Kidney glomerular epithelial cell (primary cell): ENCODE measurements at places on chromosomes 1 and 21.

DNA sequence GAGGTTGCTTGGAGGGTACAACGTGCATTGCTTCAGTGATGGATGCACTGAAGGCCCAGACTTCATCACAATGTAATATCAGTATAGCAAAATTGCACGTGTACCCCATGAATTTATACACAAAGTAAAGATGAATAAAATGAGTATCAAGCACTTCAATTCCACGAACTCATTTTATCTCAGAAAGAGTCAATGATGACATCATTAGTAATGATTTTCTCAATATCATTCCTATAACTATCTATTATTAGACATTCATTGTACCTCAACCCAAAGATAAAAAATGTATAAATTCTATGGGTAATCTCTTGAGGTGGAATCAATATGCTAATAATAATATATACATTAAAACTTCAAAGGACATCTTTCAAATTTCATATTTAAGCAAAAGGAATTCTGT lies 208.4 kb downstream of the COL11A1 start:
- DNase-seq: no peak

DNA sequence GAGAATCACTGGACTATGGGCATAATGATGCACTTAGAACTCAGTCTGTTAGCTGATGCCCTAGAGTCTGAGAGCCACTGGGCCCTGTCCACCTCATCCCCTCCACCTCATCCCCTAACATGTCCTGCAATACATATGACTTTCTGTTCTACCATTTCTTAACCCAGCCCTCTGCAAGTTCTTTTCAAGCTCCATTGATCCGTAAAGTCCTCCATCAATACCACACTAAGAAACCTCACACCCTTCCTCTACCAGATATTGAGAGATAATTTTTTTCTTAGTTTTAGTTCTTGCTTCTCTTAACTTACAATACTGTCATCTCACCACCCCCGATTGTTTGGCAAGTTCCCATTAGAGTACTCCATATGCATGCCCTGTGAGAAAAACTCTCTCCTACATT lies 22.1 kb downstream of the FCRL4 start:
- no peak for DNase-seq

DNA sequence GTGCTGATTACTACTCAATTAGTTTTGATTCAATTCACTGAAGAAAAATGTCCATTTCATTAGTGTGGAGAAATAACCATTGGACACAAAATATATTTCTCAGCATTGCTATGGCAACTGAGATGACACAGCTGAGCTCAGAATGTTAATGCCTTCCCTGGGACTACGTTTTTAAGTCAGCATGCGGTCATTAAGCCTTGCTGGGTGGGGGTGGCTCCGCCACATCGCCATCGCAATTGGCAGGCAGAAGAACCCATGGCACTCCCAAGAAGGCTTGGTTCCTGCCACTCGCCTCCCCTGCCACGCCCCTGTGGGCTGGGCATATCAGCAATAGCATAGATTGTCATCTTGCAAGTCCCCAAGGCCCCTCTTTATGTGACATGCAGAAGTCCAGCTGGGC lies 256.7 kb upstream of the CAMK1G start:
- DNase-seq: no peak

DNA sequence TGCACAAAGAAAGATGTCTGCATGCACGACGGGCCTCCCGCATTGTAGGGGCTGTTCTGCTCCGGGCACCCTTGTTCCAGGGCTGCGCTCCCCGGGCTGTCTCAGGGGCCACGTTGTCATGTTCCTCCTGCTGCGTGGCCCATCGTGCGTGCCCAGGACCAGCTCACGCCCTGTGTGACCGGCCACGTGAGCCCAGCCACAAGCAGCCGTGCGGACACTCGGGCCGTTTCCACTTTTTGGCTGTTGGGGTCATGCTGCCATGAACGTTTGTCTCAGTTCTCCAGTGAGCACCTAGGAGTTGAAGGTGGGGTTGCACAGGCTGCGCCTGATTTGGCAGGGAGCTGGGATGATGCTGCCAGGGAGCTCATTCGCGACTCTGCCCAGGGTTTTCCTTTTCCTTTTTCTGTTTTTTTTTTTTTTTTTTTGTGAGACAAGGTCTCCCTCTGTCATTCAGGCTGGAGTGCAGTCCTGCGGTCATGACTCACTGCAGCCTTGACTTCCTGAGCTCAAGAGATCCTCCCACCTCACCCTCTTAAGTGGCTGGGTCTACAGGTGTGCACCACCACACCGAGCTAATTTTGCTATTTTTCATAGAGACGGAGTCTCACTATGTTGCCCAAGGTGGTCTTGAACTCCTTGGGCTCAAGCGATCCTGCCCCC lies 17.4 kb downstream of the PDXK start:
- DNase-seq: no peak

GRCh38 chr1:155176544-155177071 lies 3.0 kb downstream of the TRIM46 start:
- peak; percentile 70 for DNase-seq

GRCh38 chr1:226201029-226201593 lies 14.6 kb upstream of the ACBD3 start:
- DNase-seq: no peak

DNA sequence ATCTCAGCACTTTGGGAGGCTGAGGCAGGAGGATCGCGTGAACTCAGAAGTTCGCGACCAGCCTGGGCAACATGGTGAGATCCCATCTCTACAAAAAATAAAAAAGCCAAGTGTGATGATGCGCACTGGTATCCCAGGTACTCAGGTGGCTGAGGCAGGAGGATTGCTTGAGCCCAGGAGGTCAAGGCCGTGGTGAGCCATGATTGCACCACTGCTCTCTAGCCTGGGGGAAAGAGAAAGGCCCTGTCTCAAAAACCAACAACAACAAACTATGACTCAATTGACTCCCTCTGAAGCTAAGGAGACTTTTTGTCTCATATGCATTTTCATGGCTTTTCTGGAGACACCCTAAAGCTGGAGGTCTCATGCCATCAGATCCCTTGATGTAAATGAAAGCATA lies 118.8 kb downstream of the CCDC185 start:
- DNase-seq: no peak

- DNase-seq: no peak
Observed at GRCh38 chr1:41512701-41513382, 28.4 kb upstream of the EDN2 start.

GRCh38 chr1:121522061-121522759 lies 337.4 kb downstream of the SRGAP2C start:
- peak; percentile 81 for DNase-seq

DNA sequence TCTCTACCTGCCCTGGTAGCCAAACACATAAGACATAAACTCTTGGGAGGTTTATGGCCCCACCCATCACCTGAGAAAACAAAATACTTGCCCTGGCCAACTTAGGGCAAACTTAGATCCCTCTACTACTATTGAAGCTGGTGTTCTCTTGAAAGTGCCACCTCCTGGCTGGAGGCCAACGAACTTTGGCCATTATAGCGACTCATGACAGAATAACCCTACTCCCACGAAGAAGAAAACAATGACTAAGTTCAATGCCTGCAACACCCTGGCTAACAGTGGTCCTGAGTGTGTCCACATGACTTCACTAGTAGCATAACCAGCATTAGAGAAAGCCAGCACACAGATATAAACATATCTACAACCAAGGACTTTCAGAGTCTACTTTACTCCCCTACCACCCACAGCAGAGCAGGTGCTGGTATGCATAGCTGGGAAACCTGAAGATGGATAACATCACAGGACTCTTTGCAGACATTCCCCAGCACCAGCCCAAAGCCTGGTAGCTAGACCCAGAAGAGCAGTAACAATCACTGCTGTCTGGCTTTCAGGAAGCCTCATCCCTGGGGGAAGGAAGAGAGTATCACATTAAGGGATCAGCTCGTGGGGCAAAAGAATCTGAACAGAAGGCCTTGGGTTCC lies 81.0 kb downstream of the SLC30A10 start:
- DNase-seq: peak; percentile 6

DNA sequence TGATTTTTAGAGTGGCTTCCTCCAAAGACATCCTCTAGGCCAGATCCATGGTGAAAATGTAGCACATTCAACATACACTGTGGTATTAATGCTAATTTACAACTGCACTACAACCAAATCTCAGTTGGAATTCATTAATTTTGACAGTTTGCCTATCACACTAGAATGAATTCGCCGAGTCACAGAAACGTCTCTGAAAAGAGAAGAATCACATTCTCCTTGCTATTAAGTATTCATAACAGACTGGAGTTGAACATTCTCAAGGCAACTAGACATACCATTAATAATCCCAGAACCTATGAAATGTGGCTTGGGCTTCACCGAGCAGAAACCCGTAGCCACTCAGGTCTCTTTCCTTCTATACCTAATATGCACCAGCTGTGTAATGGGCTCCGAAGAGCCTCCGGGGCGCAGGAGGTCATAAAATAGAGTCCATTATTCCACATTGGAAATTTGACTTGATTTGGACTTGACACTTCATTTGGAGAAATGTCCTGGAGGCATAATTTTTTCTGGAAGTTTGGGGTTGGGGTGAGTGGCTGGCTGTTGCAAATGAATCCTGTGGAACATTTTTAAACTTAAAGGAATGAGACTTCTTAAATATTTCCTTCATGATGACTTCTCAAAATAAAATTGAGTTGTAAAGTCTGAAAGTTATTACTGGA lies 117.1 kb downstream of the DSCAM start:
- DNase-seq: no peak

GRCh38 chr21:41901099-41901498 lies 22.0 kb upstream of the PRDM15 start:
- no peak for DNase-seq

GRCh38 chr1:112263453-112263852 lies 132.6 kb upstream of the CTTNBP2NL start:
- no peak for DNase-seq

DNA sequence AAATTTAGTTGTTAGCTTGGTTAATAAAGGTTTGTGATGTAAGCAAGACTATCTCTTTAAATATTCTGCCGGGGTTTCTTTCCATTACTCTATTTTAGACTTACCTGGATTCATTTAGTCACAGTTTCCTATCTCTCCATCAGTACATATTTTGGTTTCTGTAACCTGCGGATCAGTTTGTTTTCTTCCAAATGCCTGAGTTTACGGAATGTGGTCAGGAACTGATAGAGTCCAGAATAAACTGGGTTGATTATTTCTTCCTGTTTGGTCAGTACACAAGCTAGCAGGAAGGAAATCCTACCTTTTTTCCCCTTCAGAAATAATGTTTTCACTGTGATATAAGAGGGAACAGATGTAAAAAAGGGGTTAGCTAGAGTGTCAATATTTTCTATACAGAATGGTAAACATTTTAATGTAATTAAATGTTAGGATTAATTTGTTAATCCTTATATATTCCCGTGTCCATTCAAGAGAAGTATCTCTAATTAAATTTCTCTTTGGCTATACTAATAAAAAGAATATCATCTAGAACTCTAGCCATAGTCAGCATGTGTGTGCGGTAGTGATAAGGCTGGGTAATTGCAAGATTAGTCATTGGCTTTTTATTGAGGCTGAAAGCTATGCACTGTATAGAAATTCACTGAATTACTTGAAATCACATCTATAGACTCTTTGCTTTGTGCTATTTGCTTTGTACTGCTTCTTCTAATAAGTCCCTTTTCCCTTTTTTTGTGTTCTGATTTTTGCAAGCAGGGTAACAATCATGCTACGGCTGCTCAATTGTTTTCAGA lies 144.7 kb upstream of the ADGRL4 start:
- no peak for DNase-seq

- DNase-seq: no peak
Observed at GRCh38 chr21:34590520-34590919, 24.4 kb downstream of the RCAN1 start.

DNA sequence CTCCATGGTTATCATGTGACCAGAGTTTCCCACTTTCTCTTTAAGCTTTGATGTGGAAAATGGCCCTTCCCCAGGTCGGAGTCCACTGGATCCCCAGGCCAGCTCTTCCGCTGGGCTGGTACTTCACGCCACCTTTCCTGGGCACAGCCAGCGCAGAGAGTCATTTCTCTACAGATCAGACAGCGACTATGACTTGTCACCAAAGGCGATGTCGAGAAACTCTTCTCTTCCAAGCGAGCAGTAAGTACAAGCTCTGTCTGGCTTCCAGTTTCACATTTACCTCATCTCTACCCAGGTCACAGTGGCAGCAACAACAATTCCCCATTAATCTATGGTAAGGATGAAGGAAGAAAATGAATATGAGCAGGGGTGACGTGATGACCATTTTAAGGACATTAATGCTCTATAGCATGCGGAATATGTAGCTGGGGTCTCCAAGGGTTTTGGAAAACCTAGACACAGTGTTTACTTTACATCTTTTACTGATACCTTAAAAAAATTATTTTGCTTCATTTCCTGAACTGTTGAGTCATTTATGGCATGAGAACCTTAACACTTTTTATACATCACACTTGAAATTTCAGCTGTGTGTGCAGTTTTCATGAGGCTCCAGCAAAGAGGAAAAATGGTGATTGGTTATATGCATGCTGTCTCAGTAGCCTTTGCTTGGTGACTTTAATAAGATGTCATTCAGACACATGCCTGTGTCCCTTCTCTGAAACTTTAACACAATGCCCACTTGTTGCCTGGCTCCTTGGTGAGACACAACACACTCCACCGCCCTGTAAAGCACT lies 286.3 kb upstream of the SGIP1 start:
- DNase-seq: no peak

- no peak for DNase-seq
Observed at GRCh38 chr1:174408146-174408545, 39.6 kb upstream of the GPR52 start.

GRCh38 chr1:108209456-108210108 lies 9.4 kb upstream of the SLC25A24 start:
- no peak for DNase-seq

- no peak for DNase-seq
Observed at GRCh38 chr1:20358761-20359263, 68.1 kb downstream of the VWA5B1 start.

DNA sequence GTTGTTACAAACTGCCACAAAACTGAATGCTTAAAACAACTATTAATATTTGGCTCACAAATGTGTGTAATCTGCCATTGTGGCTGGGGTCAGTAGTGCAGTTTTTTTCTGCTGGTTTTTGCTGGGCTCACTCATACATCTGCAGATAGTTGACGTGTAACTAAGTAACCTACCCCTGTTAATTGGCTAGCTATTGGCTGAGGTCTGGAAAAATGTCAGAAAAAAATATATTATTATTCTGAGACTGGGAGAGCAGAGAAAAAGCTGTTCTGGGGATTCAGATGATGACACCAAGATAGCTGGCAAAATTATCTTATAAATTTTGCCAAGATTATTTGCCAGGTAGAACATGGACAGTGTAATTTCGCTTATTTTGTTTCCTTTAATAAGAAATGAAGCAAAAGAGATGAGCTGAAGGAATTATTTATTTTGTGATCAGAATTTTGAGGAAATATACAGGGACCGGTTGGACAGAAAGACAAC lies 616.1 kb upstream of the ADAMTS5 start:
- no peak for DNase-seq

DNA sequence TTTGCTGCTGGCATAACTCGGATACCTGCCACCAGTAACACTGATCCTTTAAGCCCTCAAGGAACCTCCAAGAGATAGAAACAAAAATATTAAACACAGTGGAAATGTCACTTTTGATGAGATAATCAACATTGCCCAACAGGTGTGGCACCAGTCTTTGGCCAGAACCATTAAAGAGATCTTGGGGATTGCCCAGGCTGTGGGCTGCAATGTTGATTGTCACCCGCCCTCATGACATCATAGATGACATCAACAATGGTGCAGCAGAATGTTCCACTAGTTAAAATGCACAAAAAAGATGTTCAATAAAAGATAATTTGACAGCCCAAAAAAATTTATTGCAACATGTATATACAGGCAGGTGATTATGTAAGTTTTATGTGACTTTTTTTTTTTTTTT lies 20.2 kb upstream of the ZMYM1 start:
- no peak for DNase-seq

GRCh38 chr1:175364424-175365076 lies 172.0 kb upstream of the KIAA0040 start:
- no peak for DNase-seq

- DNase-seq: no peak
Observed at GRCh38 chr1:117070124-117070523, 10.0 kb downstream of the TTF2 start.
